ENCODE measurements at places on chromosomes 3 and 15.

GRCh38 chr15:49471733-49472132 lies 48.7 kb downstream of the FGF7 start:
- DNase-seq = no peak

DNA sequence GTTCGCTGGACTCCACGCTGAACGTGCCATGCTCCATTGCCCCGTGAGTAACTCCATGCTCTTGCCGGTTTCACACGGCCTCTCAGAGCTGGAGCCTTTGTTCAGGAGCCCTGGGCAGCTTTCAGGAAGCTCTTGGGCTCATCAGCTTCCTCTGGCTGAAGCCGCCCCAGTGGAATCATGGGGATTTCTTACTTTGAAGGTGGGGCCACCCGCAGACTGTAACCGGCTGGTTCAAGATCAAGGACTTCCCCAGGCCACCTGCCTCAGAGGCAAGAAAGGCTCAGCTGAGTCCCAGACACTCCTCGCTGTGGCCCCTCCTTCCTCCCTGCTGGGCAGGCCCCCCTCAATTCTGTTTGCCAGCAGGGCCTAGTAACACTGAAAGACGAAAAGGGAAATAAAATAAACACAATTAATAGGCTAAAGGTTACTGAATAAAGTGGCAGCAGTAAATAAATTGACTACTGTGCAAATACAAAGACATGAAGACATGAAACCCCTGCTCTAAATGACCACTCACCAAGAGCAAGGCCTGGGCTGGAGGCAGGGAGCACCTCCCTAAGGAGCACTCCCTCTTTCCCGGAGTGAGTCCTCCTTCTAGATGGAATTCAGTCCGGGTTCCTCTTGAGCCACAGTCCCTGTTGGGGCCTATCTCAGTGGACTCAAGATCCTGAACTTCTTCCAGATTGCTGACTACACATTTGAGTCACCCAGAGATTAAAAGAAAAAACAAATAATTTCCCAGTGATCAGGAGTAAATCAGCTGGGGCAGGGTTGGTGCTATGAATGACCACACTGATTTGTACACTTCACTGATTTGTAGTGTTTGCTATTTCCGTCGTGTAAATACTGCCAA lies 51.0 kb downstream of the ZDHHC19 start:
- DNase-seq = no peak

DNA sequence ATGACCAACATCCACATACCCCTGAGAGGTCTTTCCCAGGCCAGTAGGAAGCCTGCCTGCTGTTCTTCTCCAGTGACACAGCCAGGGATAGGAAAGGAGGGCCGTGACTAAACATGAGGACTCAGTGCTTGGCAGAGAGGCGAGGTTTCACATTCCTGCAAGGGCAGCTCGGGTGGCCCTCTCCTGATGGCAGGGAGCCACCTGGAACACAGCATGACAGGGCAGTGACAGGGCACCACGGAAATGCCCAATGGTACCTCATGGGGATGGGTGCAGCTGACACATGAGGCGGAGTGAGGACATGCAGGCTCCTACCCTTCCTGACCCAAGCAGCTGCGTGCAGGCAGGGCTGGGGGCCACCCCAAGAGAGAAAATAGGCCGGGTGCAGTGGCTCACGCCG lies 7.4 kb upstream of the TGM5 start:
- DNase-seq = peak; percentile 41

- no peak for DNase-seq
These were observed 11.4 kb upstream of the CYP11A1 start for GRCh38 chr15:74378848-74379247.

All from LoVo (cell line).